NCI-H446 (cell line): ENCODE measurements at places on chromosomes 11 and 22.

- no peak for DNase-seq
Observed at GRCh38 chr22:43867839-43868635, 5.7 kb upstream of the SULT4A1 start.

DNA sequence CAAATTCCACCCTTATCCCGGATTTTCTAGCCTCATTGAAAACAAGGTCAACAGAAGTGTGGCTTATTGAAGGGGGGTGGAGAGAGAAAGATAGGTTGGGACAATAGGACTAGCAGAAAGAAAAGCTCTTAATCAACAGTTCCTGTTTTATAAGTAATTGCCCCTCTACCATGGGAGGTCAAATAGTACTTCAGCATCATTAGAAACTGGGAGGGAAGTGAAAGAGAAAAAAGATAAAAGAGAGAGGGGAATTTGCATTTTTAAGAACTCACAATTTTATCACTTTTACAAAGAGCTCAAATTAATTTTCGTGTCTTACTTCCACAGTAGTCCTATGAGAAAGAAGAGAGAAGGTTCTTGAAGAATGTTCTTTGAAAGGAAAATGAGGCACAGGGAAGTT, 89.2 kb downstream of the AMOTL1 start:
- DNase-seq, result no peak

DNA sequence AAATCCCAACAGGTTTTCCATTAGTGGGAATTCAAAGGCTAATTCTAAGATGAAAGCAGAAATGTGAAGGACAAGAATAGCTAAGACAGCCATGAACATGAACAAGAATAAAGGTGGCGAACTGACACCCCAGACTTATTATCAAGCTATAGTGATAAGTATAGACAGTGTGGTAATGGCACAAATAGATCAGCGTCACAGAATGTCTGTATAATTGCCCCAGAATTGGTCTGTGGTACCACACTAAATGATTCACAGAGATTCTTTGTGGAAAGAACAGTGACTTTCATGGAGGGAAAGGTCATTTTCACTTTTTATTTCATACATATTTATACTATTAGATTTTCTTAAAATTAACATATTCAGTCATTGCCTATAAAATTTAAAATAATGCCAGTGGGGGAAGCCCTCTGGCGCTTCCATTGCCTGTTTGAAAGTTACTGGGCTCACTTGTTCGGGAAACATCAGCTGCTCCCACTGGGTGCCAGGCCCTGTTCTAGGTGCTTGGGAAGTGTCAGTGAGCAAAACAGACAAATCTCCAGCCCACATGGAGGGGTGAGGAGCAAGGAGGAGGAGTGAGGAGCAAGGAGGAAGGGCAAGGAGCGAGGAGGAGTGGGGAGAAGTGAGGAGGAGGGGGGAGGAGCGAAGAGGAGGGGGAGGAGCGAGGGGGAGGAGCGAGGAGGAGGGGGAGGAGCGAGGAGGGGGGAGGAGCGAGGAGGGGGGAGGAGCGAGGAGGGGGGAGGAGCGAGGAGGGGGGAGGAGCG, 11.3 kb upstream of the NLRP6 start:
- no peak for DNase-seq

DNA sequence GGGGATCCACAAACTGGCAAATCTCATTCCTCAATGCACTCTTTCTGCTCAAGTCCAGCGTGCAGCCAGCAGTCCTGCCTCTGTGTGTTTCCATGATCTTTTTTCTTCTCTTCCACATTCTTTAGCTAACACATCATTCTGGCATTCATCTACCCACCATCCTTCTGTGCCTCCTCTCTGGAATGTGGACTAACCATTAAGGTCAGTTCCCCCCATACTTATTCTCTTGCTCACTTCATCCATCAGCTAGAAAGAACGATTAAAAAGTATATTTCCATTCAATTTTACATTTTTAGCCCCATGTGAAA, 7.8 kb downstream of the KIRREL3 start:
- no peak for DNase-seq

GRCh38 chr22:21054714-21055563, 9.2 kb downstream of the LRRC74B start:
- no peak for DNase-seq

DNA sequence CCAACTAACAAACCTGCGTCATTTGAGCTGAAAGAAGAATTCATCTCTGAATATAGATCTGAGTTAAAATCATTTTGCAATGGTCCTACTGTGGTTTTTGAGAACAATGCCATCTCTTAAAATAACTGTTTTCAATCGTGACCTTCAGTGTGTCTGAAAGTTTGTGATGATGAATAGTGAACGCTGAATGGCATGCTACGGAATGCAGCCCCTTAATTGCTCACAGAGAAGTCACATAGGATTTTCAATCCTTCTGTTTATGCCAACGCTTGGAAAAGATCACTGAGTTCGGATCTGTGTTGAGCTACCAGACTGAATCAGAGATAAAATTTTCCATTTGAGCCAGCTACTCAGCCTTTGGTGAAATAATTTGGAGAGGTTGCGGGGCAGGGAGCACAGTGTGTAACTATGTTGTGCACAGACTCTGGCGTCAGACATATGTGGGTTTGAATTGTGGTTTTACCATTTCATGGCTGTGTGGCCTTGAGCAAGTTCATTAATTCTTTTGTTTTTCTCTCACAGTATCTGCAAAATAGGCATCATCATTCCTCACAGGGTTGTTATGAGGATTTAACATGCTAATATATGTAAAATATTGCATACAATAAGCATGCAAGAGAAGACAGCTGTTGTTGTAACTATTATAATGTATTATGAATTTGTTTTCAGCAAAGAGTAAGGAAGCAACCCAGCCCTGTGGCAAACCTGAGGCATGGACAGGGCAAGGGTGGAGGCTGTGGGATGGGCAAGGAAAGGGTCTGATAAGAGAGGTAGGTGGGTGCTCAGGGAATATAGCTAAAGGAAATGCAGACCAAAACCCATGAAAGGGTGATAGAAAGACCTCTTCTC, 679.9 kb downstream of the KCNA4 start:
- no peak for DNase-seq
